T follicular helper cell (primary cell): ENCODE measurements at places on chromosomes 3 and 15.

- no peak for DNase-seq
Observed at GRCh38 chr3:149638228-149639092, 19.4 kb downstream of the WWTR1 start.

DNA sequence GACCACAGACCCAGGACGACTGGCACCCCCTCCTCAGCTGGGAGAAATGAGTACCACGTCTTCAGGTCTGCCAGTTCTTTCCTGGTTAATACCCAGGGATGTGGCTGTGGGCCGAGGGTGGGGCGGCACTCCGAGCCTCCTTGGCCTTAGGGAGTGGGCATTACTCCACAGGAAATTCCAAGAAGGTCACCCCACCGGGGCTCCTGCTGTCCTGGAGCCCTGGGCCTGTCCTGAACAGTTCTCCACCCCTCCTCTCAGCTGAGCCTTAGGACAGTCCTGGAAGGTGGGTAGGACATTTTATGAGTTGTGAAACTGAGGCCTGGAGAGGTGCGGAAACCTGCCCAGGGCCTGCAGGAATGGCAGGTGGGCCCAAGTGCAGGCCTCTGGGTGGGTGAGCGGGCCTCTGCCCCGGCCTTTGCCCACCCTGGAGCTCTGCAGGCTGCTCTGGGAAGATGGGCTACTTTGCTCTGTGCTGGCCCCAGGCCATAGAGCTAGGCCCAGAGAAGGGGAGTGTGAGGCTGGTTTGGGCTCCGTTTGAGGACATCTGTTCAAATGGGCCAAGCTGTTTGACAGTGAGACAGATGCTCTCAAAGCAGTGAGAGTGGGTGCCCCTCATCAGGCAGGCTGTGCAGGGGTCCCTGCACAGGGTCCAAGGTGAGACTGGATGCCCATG lies 103.1 kb downstream of the TMEM266 start:
- DNase-seq, result no peak

DNA sequence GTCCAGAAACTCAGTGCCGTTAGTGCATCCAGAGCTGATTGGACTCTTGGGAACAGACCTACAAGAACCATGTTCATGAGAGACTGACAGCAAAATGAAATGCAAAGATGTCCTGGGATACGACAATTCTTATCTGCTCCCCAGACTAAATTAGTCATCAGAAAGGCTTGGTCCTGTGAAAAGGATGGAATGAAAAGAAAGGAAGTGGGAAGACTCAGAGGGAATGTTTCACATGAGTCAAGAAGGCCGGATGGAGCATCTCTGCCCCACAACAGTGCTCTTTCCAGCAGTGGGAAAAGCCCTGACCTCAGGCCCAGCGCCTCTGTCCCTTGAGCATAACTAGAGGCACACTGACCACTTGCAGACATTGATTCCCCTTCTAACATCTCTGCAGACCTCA lies 39.3 kb upstream of the UACA start:
- no peak for DNase-seq

- DNase-seq, result no peak
Observed at GRCh38 chr15:36469311-36469966, 110.0 kb upstream of the CDIN1 start.

DNA sequence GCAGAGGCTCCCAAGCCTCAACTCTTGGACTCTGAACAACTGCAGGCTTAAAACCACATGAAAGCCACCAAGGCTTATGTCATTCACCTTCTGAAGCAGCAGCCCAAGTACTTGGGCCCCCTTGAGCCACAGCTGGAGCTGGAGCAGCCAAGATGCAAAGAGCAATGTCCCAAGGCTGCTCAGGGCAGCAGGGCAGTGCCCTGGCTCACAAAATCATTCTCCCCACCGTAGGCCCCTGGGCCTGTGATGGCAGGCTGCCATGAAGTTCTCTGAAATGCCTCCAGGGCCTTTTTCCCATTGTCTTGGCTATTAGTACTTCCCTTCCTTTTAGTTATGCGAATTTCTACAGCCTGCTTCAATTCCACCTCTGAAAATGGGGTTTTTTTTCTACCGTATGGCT lies 83.4 kb downstream of the DCLK3 start:
- no peak for DNase-seq

DNA sequence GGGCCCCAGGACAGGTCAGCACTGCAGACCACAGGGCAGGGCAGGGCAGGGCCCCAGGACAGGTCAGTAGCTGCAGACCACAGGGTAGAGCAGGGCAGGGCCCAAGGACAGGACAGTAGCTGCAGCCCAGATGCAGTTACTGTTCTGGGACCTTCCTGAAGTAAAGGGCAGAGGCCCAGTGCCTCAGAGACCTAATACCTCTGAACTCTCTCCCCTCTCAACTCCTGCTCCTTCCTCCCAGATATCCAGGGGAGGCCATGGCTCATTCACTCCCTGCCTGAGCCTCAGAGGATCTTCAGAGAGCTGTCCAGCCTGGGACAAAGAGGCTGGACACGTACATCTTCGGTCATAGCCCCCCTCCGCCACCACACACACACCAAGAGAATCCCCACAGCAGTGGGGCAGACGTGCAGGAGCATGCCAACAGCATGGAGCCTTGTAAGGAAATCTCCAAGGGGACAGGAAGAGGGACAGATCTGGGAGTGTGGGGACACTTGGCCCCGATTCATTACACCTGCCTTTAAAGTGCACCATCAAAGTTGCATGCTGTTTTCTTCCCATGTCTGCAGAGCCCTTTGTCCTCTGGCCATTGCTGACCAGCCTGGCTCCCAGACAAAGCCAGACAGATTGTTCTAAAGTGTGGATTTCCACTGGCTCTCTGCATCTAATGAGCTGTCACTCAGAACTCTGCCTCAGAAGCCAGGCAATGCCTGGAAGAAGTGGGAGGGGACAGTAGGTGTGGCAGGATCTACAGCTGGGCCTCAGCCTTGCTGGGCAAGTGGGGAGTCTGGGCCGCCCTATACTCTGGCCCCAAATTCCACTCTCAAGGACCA lies 24.2 kb upstream of the BUB1B start:
- DNase-seq, result no peak

DNA sequence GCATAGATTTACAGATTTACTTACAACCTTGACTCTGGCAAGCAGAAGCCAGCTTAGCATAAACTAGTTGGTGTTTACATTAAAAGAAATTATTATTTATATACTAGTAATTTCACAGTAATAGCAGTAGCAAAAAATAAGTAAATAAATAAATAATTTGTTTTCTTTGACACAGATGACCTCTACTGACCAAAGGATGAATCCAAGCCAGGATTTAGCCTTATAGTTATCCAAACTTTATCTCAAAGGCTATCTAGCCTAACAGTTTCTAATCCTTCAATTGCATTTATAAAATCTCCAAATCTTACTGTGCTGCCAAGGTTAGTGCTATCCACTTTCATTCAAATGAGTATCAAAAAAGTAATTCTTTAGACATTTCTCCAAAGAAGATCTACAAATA lies 64.3 kb downstream of the FRMD5 start:
- no peak for DNase-seq

GRCh38 chr3:188400494-188401243 lies 246.7 kb downstream of the LPP start:
- no peak for DNase-seq

GRCh38 chr15:36177590-36178302 lies 401.7 kb upstream of the CDIN1 start:
- DNase-seq, result no peak

GRCh38 chr15:88705769-88706165 lies 67.0 kb downstream of the ISG20 start:
- no peak for DNase-seq

DNA sequence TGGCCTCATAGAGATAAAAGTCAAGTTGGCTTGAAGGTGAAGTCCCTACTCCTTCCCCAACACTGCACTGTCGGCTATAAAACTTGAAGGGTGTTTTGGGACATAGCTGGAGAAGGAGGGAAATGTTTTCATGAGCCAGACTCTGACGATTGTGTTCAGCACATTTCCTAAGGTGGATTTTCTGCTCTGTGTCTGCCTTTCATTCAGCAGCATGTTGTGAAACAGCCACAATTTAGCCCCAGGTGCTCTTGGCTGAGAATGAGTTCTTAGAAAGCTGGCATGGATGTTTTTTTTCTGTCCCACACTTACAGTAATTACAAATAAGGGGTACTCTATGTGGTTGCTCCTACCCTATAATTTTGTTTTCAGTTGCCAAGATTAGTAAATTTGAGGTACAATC lies 492.4 kb downstream of the MCTP2 start:
- DNase-seq, result no peak

- DNase-seq, result no peak
Observed at GRCh38 chr15:25960273-25960672, 97.1 kb upstream of the ATP10A start.

GRCh38 chr3:29281094-29281343 lies 148 bp downstream of the RBMS3 start:
- no peak for DNase-seq

GRCh38 chr3:20909511-20909910 lies 723.5 kb upstream of the SGO1 start:
- no peak for DNase-seq

DNA sequence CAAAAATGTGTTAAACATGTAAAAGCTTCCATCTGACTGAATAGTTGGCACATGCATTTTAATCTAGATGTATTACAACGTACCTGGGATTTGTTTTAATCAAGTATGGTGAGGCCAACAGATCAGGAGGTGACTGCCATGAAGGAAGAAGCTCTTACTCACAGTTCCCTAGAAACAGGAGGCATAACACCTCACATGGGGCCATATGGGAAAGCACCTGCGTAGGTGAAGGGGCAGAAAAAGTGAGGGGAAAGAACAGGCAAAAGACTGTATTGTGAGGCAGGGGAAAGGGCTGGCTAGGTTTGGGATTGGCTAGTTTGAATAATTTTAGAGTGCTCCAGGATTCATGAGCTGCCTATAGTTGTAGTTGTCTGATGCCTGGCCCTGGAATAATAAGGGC lies 9.6 kb downstream of the SQOR start:
- DNase-seq, result no peak

DNA sequence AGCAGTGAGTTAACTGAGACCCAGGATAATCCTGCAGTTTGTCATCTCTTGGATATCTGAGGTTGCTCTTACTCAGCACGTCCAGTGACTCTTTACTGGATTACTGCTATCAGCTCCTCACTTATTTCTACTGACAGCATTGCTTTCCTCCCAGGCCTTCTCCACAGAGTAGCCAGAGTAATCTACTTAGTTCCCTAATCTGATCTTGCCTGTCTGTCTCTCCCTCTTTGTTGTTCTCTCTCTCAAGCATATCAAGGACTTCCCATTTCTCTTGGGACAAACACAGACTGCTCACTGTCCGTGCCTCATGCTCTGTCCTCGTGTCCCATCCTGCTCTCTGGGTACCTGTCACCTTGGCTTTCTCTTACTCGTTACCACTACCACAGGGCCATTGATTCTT lies 376.2 kb downstream of the FEZF2 start:
- no peak for DNase-seq

DNA sequence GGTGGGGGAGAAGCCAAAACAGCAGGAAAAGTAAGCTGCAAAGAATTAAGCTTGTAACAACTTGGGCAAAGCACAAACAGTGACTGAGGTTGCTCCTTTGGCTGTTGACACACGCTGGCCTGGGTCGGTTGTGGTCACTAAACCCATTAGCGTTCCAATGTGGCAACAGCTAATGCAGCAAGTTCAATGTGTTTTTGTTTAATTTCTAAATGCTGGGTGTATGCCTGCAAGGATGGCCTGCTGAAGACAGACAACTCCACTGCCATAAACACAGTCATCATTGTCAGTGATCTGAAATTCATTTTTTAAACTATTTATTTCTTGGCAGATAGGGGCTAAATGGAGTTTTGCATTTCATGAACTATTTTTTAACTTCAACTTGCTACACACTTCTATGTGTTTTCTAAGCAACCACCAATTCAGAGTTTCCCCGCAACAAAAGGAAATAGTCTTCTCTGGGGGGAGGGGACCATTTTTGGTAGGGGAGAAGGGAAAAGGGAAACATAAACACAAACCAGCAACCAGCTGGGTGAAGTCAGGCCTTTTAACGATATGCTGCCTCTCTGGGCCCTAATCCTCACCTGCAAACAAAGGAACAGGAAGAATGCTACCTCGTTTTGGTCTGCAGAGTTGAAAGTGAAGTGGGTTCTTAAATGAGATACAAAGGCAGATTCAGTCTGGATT lies 34.8 kb upstream of the WNT5A start:
- DNase-seq, result no peak

DNA sequence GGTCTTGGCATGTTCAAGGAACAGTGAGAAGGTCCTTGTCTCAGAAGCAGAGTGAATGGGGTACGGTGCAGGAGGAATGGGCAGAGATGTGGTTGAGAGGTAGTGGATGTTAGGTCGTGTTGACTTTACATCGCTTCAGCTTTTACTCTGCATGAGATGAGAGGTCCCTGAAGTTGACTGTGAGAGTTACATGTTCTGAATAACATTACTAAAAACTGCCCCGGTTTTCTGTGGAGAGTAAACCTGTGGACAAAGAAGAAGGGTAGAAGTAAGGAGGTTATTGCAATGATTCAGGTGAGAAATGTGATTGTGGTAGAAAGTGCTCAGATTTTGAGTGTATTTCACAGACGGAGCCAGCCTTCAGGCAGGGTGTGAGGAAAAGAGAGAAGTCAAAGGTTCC lies 105.6 kb downstream of the ARNT2 start:
- DNase-seq, result no peak

DNA sequence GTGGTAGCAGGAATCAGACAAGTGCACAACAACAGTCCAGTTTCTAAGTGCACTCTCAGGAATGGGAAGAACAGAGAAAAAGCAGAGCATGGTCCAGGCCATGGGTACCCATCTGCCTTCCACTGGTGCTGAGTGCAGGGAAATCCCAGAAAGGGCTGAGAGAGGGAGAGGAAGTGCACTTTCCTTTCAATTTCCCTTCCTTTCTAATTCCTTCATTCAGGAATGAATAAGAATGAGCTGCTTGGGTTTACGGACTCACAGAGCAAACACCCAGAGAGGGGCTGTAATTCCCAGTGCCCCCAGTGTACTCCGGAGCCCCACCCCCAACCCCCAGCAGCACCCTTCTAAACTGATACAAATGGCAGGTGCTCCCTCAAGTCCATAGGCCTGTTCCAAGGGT lies 300.6 kb downstream of the FOXP1 start:
- no peak for DNase-seq

GRCh38 chr3:69364354-69364753 lies 21.5 kb downstream of the FRMD4B start:
- DNase-seq, result no peak
